ENCODE measurements at places on chromosomes 3 and 15.
A peak's percentile ranks its signal among the peaks of the same experiment; 100 is the strongest.

DNA sequence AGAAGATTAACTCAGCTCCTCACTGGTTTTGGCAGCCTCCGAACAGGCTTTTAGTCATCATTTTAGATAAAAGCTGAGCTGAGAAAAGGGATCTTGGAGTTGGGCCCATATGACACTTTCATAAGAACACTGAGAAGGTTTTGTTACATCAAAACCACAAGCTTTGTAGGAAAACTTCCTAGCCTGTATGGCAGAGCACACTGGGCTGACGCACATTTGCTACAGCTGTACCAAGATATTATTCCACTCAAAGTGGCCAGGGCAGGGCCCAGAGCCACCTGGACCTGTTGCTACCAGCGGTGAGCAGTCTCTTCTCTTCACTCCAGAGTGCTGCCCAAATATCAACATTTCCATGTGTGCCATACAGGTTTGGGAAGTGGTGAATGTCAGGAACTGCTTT is 160.5 kb upstream of the CCDC54 start:
- DNase-seq = no peak

DNA sequence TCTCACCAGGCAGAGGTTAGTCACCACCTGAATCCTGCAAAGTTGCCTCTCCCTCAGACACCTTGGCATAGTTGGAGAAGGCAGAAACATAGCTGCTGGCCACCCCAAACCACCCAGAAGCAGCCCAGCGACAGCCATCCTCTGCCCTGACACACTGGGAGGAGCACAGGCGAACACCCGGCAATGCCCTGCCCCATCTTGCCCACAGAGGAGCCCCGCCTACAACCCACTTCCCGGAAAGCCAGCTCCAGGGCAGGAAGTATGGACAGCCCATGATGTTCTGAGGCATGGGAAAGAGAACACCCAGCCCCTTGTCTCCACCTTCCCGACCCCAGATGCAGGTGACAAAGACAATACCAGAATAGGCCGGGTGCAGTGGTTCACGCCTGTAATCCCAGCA is 12.6 kb upstream of the SHISA5 start:
- DNase-seq = no peak

GRCh38 chr3:98699132-98699531 is 64.0 kb upstream of the ST3GAL6 start:
- DNase-seq = no peak

DNA sequence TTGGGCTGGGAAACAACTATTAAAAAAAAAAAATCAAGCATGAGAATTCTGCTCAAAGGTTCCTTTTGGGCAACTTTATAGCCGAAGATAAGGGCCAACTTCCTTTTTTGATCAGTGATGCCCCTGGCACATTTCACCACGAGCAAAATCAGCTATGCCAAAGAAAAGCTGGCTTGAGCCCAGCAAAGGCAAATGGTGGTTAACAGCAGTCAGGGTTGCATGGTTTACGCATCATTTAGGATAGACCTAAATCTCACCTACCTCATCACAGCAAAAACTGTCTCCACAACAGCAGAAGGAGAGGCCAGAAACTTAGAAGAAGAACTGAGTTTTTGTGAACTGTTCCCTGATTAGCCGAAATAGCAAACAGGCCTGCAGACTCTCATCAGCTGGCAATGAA is 220.1 kb upstream of the CDIN1 start:
- DNase-seq = no peak

- no peak for DNase-seq
Measured at GRCh38 chr15:74302821-74303359, 64.6 kb downstream of the CYP11A1 start.

GRCh38 chr3:173977747-173978146 is 580.2 kb downstream of the NLGN1 start:
- DNase-seq = no peak

- DNase-seq = no peak
Measured at GRCh38 chr15:69305204-69305931, 6.7 kb downstream of the PAQR5 start.

DNA sequence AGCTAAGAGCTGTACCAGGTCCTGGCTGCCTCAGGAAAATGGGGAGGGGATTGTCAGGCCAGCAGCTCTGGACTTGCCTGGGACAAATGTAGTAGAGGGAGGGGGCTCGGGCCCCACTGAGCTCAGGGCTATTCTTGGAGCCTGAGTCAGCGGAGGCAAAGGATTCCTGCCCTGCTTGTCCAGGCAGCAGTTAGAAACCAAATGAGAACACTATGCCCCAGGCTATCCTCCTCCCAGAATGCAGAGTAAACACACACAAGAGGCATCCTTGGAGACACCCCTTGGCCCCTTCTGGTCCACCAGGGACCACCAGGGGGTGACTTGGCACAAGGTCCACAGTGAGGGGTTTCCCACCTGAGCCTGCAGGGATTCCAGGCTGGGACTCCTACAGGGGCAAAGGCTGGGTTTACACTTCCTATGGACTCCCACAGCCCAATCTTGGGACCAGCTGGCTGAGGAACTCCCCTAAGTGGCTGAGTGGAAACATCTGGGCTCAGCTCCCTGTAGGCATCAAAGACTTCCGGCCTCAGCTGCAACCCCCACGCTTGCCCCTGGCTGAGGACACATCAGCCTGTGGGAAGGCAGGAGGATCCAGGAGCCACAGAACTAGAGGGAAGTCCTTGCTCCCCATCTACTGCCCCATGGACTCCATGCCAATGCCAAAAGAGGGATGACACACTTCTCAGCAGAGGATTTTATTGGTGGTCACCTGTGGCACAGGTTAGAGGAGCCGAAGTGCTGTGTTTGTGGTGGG is 3.4 kb upstream of the COL7A1 start:
- no peak for DNase-seq

- no peak for DNase-seq
Measured at GRCh38 chr15:90881181-90881977, 2.9 kb upstream of the FES start.

DNA sequence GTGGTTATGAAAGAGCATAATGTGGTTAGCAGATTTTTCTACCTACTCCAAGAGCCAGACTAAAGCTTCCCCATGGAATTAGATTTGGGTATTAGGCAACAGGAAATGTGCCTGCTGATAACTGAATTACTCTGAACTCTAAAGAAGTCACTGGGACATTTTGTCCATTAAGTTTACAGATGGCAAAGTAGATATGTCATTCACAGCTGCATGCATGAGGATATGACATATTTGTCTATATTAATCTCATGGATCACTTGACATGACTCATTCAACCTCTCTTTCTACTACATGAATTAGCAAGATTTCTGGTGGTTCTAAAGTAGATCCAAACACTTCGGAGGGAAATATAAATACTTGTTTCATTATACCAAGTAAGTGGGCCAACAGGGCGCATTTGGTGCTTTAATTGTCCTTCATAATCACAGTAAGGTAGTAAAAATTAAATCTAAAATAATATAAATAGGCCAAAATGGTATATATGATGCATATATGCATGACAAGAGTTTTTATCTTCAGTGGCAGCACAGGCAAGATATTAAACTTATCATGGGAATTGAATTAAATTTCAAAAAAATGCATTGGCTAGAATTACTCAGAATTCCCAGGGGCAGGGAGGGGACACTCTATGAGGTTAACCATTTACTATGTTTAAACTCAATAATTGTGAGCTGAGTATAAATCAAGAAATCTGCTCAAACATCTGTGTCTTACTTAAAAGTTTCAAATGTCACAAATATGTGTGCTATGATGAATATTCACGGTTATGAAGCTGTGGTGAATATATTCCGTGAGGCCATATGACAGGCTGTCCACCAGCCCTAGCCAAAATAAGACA is 365.3 kb upstream of the KCNMB2 start:
- peak; percentile 22 for DNase-seq

- no peak for DNase-seq
Measured at GRCh38 chr15:71338265-71338664, 223.0 kb downstream of the THSD4 start.

DNA sequence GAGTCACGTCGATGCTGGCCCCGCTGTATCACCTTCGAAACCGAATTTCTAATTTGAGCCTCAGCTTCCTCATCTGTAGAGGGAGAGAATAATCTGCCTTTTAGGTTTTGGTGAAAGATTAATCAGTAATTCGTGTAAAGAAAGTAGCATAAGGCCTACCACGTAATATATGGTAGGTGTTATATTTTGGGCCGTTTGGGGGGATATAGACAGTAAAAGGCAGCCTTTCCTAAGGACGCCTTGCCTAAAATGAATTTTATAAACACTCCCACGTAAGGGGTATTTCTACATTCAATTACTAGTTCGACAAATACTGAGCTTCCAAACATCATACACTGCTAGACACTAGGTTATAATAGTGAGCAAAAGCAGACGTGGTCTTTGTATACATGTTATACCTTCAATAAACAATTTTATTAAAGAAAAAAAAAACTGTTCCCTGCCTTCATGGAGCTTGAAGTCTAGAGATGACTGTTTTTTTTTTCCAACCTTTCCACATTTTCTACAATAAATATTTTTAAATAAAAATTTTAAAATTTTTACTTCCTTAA is 737 bp downstream of the JAGN1 start:
- no peak for DNase-seq

GRCh38 chr3:171013822-171014748 is 12.4 kb downstream of the SLC2A2 start:
- no peak for DNase-seq

GRCh38 chr15:80584973-80585525 is 110.1 kb upstream of the ABHD17C start:
- no peak for DNase-seq

DNA sequence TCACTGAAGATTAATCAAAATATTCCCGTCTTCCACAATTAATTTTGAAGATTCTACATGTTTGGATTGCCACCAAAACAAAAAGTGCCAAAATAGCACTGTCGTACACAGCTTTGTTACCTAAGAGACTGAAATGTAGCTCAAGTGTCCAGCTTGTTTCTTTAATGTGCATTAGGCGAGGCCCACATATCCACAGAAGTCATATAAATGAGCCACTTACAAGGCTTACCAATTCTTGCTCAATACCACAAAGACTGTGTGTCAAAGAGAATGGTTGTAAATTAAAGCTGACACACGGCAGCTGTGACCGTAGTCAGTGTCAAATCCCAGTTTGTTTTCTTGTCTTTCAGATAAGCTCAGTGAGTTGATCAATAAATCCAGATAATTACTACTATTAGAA is 639.4 kb upstream of the TBL1XR1 start:
- DNase-seq = no peak

DNA sequence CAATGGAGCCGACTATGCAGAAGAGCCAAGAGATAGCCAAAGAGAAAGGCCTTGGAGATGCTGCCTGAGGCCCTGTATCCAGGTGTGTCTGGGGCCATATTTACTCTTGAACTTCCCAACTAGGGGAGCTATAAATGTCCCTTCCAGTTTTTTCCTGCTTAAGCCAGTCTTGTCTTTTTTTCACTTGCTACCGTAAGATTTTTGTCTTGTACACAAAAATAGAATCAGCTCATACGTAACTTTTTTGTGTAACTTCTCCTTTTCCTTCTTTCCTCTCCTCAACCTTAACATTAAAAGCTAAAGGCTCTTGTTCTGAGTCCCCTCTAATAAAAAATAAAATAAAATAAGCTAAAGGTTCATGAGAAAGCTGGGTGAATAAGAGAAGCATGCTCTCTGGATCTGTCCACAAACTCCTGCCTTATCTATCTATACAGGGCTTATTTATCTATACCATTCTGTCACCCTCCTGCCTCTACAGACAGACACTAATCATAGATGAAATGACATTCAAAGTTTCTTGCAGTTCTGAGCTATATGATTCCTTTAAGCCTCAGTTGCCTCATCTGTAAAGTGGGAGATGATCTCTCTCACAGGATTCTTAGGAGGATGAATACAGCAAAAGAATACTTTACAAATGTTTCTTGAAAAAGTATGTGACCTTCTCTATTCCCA is 4.6 kb downstream of the SUMF1 start:
- DNase-seq = no peak

GRCh38 chr3:193812791-193813500 is 219.9 kb downstream of the OPA1 start:
- no peak for DNase-seq

DNA sequence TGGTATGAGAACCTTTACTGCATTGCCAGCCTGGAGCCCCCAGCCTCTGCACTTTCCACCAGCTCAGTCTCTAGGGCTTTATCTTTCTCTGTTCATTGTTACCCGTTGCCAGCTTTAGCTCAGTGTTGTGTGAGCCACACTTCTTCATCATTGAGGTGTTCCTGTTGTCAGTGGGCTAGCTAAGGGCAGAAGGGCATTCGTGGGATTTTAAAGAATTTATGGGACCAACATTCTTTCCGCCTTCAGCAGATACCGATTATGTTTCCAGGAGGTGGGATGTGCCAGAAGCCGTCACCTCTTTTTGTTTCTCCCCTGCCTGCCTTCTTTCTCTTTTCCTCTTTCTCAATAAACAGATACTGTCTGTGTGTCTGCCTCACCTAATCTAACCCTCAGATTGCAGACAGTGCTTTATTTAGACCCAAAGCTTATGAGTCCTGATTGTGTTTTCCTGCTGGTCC is 64.5 kb downstream of the PGPEP1L start:
- no peak for DNase-seq

DNA sequence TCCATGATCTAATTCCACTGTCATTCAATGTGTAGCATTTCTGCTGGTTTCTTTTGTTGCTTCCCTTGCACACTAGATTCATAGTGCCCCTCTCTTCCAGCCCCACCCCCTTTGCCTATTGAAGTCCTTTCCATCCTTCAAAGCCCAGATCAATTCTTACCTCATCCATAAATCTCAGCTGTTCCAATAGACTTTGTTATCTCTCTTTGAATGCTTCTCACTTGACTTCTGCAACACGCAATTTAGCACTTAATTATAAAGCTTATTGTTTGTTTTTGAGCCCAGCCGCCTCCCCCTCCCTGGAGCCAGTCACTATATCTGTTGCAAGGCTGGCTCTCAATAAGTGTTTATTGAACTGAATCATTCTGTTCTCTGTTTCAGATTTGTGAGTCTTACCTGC is 174.6 kb upstream of the TBL1XR1 start:
- DNase-seq = no peak

GRCh38 chr3:12227833-12228232 is 61.0 kb upstream of the PPARG start:
- no peak for DNase-seq

DNA sequence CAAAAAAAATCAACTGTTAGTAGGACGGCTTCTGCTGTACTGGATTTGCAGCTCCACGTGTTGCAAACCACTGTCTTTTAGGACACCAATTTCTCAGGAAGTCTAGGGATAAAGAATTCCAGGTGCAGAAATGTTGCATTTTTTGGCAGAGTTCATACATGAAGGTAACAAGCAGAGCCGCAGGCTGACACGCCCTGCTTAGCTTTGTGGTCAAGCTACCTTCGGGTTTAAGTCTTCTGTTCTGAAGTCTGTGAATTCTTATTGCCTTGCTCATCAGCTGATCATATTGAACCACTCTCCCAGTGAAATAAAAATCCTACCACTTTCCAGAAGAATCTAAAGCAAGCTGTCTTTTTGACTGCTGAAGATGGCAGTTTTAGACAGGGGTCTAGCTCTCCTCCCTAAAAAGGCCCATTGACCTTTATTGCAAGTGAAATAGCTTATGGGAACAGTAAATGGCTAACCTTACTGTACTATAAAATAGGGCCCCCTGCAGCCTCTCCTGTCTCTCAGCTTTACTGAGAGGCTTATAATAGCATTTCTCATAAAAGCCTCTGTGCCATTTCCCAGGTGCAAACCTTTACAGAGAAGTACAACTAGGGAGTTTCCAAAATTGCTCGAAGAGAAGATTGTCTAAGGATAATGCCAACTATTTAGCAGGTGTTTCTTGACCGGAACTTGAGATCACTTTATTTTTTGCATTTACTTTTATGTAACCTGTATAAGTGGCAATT is 262.2 kb upstream of the IL12A start:
- no peak for DNase-seq

All from CMK (cell line).